ENCODE measurements at places on chromosomes 4 and X.

GRCh38 chrX:6226596-6227452, 1.8 kb downstream of the NLGN4X start:
- DNase-seq, result no peak

DNA sequence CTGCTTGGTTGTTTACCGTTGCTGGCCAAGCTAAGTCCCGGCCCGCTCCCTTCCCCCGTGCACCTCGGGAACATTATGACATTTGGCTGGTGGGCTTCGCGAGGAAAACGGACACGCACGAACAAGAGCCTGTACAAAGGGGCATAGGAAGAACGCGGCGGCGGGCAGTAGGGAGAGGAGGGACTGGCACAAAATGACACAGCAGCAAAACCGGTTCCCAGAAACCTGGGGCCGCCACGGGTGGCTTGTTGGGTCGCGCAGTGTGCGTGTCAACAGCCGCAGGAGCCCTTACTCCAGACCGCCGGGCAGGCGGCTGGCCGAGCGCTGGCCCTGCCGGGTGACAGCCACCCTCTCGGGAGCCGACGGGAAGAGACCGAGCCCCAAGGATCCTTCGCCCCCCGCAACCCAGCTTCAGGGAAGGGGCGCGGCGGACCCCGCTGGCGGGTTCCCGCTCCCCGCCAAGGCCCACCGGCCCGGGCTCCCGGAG, 1.6 kb upstream of the LIN54 start:
- peak; percentile 69 for DNase-seq

DNA sequence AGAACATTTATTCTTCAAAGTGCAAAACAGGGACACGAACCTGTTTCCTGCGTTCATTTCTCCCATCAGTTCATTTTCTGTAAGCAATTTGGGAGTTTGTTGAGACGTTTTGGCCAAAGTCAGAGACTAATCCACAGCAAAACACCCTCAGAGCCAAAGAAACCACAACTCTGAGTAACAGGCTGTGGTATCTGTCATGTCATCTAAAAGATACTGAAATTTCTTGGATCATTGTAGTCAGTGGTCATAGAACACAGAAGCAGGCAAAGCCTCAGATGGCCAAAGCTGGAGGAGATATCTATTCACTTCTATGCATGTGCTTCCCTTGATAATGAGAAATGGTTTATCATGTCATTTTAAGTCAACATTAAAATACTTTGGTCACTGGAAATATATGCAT, 485.6 kb upstream of the GALNT7 start:
- no peak for DNase-seq

GRCh38 chrX:154800478-154801210, 4.6 kb downstream of the MPP1 start:
- DNase-seq, result no peak

- DNase-seq, result no peak
Observed at GRCh38 chrX:74509989-74510388, 88.7 kb downstream of the SLC16A2 start.

GRCh38 chr4:3729188-3729881, 36.9 kb upstream of the ADRA2C start:
- no peak for DNase-seq
